ENCODE measurements at places on chromosomes 6 and 20.
A peak's percentile ranks its signal among the peaks of the same experiment; 100 is the strongest.

DNA sequence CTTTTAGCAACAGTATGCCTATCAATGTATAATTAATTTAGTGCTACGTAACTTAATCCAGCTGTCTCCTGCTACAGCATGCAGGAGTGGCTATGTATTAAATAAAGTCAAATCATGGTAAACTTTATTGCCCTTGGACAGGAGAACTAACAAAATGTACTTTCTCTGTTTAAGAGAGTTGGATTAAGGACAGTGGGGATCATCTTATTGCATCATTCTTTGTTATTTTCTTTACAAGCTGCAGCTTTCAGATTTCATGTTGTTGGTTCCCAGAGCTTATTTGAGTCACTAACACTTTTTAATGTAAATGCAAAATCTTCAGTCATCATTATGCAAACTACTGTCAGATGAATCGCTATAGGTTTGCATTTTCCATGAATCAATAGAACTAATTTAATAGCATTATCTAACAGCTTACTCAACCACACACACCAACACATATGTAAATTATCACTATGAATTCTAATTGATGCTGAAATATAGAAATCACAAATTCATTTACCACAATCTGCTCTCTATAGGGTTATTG, 424.7 kb downstream of the MMUT start:
- DNase-seq: no peak

- no peak for DNase-seq
Observed at GRCh38 chr6:31178143-31179041, 7.9 kb upstream of the POU5F1 start.

GRCh38 chr20:49347156-49347555, 69.3 kb upstream of the ZNFX1 start:
- no peak for DNase-seq

DNA sequence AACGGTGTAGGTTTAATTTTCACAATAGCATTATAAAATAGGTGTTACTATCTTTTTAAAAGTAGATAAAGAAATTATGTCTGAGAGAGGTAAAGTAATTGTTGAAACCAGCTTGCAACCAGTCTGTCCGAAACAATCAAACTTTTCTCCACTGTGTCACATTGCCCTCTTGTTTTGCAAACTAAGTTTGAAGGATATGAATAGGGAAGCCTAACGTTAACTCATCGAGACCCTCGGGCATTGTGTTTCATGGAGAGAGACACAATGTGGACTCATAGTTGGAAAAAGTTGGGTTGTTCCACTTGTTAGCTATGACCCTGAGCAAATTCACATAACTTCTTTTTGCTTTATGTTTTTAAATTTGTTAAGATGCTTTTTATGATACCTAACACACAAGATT, 254.4 kb upstream of the IMPG1 start:
- DNase-seq: no peak

DNA sequence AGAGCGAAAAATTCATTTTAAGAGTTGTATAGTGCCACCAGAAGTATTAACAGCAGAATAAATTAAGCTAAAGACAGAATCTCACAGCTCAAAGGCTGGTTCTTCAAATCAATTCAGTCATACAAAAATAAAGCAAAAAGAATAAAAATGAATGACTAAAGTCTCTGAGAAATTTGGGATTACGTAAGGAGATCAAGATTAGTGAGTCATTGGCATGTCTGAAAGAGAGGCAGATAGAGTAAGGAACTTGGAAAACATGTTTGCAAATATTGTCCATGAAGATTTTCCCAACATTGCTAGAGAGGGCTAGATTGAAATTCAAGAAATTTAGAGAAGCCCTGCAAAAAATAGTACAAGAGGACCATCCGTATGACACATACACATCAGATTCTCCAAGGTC, 1413.9 kb upstream of the ADGRB3 start:
- DNase-seq: no peak

GRCh38 chr6:81895511-81896185, 143.2 kb upstream of the TENT5A start:
- no peak for DNase-seq

DNA sequence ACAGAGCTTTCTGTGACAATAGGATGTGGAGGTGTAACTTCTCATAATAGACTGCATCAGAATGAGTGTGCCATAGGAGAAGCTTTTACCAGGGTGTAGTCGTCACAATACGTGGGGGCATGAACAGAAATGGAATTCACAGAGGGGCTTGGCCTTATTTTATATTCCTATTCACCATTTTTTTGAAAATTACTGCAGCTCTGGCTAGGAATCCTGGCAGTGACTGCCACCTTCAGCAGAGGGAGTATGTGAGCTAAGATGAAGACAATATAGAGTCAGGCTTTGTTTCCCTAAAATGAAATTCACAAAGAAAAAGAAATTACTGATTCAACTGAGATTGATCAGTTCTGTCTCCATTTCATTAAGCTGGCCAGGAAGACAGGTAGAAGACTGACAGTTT, 13.9 kb downstream of the TOMM6 start:
- no peak for DNase-seq

DNA sequence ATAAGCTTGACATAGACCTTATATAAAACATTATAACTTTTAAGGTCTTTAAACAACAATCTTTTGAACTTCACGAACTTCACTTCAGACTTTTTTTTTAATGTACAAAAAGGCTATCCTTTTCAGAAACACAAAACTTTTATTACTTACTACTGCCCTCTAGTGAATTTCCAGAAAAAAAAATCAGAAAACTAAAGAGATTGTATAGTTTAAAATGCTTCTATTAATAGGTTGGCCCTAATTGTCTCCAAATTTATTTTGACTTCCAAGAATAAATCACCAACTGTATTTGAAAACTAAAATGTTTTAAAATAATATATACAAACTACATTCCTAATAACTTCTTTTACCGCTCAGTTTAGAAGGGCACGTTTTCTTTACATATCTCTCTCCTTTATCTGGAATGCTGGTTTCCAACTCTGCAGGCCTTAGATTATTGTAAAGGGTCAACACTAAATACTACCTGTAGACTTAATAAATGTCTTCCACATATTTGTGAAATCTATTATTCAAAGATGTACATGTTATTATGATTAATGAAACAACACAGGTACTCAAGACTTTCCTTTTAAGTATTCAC, 66.8 kb downstream of the LMBRD1 start:
- DNase-seq: no peak

DNA sequence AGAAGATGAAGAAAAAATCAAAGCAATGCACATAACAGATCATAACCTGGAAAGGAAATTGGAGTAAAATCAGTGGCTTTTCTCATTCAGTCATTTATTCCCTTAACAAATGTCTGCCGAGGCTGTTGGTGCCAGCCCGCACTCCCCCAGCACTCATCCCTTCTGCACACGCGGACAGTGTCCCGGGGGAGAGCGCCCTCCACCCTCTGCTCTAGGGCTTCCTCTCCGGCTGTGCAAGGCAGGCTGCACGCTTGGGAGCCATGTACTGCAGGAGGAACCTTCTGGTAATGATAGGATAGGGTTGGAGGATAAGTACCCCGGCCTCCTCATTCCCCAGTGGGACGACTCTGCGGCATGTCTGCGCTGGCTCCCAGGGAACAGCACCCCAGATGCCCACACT, 134.5 kb downstream of the PAX1 start:
- no peak for DNase-seq

DNA sequence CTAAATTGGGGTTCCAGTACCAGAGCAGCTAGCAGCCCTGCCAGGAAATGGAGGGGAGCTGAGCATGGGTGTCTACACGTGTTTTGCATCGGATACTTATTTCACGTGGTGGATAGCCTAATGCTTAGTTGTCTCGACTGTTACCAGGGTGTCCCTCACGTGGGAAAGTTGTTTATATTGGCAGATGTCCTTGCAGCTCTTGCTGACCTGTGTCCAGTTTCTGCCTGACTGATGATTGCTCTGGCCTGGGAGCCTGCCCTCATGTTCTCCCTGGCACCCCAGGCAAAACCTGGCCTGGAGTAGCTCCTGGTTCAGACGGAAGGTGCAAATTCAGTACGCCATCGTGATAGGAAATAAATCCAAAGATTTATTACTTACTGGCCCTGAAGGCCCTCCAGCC, 11.8 kb upstream of the FERMT1 start:
- no peak for DNase-seq

DNA sequence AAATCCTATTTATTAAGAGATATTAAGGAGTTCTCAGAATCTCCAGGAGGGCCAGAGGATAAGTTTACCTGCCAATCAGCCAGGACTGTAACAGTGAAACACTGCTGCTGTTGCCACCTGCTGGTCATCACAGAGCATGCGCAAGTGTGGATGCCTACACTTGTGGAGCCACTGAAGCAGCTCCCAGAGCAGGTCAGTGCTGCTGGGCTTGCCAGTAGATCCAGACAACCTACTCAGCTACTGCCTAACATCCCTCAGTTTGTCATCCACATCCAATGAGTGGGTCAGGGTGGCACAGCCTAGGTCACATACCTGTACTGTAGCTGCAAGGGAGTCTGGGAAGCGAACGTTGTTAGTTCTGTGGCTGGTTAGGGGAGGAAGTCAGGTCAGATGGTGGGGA, 18.3 kb upstream of the NHSL1 start:
- DNase-seq: peak; percentile 54

GRCh38 chr6:65461121-65461520, 245.9 kb downstream of the EYS start:
- no peak for DNase-seq

DNA sequence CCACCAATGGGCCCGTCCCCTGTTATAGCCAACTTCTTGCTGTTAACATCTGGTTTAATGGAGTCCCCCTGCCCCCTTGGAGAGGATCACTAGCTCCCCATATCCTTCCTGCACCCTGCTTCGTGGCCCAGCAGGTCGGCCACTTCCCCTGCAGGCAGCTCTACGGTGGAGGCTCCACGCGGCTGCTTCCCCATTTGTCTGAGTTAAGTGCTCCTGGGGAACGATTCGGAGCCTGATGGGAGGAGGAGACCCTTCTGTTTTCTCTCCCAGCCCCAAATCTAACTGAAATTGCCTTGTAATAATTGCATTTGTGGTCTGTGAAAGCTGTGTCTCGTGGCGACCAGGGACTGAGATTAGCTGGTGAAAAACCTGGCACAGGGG, 74.6 kb downstream of the SULF2 start:
- DNase-seq: no peak

DNA sequence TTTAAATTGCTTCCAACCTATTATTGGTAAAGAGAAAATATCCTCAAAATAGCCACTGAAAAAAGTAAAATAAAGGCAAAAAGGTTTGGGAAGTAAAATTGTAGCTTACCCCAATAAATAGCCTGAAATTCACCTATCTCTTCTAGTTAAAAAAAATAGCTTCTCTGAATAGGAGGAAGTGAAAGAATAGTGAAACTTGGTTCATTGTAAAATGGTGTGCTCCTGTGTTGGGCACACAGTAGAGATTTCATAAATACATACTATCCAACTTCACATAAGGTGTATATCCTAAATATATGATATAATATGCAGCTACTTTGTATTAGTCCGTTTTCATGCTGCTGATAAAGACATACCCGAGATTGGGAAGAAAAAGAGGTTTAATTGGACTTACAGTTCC, 45.3 kb downstream of the CDK19 start:
- DNase-seq: no peak

- no peak for DNase-seq
Observed at GRCh38 chr20:50332491-50332980, 141.9 kb downstream of the CEBPB start.

DNA sequence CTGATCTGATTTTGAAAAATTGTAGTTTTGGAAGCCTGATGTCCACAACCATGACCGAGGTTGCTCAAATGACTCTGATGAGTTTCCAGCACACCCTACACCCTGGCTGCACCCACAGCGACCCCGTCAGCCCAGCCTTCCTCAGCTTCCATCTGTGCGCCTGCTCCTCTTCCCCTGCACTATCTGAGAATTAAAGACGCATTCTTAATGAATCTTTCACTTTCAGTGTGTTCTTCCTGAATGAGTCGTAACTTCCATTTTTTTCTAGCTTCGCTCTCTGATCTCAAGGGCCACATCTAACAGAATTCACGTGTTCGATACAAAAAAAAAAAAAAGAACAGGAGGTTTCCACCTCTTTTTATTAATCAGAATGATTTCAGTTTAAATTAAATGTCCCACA, 21.3 kb upstream of the RREB1 start:
- no peak for DNase-seq

- no peak for DNase-seq
Observed at GRCh38 chr20:46640536-46641311, 10.5 kb downstream of the SLC13A3 start.

DNA sequence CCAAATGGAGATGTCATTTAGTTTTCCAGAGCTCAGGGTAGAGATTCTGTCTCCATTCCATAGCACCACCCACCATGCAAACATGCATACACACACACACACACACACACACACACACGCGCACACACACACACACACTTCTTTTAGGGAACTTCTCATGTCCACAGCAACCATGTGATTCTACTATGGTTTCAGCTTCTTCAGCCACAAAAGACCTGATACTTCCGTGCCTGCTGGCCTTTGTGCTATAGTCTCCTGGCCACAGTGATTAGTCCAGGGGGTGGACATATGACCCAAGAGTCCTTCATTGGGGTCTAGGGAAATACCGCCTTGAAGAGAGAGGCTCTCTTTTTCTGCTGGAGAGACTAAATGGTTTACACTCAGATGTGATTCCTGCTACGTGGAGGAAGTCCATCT, 53.5 kb downstream of the CARMIL1 start:
- no peak for DNase-seq

DNA sequence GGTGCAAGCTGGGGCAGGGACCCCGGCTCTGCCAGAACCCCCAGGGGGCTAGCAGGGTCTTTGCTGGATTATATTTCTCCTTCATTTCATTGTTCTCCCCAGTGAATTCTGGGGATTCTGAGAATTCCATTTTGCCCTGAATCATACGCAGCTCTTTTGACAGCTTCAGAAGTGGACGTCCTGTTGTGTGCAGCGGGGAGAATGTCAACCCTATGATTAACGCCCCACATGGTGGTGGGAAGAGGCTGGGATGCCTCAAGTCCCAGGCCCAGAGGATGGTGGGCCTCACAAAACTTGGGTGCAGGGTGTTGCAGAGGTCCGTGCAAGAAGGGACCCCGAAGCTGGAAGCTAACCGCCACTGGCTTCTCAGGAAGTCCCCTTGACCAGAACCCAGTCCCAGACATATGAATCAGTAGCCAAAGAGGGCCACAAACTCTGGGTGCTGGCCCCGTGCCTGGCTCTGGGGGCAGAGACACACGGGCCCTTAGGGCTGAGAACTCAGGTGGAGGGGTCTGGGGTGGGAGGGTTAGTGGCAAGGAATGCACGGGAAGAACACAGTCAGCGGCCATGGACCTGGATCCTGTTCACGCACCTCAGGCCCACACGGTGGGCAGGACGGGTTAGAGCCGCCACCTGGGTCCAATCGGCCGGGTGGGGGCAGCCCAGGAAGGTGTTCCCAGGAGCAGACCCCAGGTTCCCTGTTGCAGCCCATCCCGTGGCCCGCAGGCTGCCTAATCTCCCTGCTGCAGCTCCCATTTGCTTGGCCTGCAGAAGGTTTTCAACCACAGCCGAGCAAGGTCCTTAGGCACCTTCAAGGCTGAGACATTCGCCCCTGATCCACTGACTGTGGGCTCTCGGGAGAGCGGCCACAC, 51.2 kb downstream of the YTHDF1 start:
- DNase-seq: no peak

GRCh38 chr20:61557621-61558020, 305.6 kb downstream of the CDH4 start:
- DNase-seq: no peak
